Panc1 (cell line): ENCODE measurements at places on chromosomes 7 and 10. TPM values are rescaled to one million over a fixed set of nuclear protein-coding genes. Genes with fewer than 3 reads are reported as not detected.
A peak's percentile ranks its signal among the peaks of the same experiment; 100 is the strongest.

DNA sequence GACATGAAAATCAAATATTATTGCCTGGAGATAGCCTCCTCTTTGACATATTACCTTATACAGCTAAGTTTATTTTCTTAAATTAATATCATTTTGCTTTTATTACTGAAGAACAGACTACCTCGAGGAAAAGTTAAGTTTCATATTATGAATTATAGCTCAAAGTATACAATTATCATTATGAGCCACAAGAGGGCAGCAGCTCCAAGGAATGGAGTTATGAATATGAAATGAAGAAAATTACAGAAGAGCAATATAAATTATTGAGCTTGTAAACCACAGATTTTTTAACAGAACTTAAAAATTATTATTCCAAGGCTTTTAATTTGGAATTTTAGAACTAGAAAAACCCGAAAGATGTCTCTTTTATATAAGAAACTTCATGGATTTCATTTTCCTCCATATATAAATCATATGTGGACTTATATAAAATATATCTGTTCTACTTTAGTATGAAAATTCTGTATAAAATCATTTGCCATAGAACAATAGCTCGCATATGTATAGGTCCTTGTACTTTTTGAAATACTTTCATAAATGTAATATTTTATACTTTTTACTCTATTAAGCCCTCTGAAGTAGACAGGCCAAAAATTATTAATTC, 40.1 kb downstream of the IQUB start:
- H3K4me3 ChIP-seq, result no peak overlapping the region
- H3K4me1 ChIP-seq, result no peaks in the 10 kb centered on the region
- no peak overlapping the region for H3K27ac ChIP-seq
- peak; percentile 20 for DNase-seq
- H3K36me3 ChIP-seq, result no peaks in the 10 kb centered on the region
- no peaks in the 10 kb centered on the region; the same call in 1 of the 2 replicates for H3K27me3 ChIP-seq

The MAGI2 gene
- 5.4 TPM for total RNA-seq

DNA sequence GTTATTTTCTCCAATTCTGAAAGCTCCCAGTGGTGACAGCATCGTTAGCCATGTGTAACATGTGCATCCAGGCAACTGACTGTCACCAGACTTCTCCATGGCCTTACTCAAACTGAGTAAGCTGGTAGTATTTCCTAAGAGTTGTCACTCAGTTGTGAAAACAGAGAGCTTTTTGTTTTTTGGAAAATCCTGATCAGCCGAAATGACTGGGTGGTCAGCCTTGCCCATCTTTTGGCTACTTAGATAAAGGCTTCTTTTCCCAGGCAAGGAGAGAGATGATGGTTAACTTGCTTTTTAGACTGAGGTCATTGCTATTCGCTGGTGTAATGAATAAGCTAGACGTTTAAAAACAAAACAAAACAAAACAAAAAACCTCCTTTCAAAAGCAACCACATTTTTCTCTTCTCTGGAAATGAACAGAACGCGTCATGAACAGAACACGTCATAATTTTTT, 159.5 kb upstream of the KLF14 start:
- H3K36me3 ChIP-seq, result peaks cover 5% of the 10 kb centered on the region
- H3K27ac ChIP-seq, result peak overlapping the region; percentile 100
- peaks cover 97% of the 10 kb centered on the region for H3K4me1 ChIP-seq
- no peak for DNase-seq
- H3K4me3 ChIP-seq, result no peak overlapping the region
- H3K27me3 ChIP-seq, result no peaks in the 10 kb centered on the region

DNA sequence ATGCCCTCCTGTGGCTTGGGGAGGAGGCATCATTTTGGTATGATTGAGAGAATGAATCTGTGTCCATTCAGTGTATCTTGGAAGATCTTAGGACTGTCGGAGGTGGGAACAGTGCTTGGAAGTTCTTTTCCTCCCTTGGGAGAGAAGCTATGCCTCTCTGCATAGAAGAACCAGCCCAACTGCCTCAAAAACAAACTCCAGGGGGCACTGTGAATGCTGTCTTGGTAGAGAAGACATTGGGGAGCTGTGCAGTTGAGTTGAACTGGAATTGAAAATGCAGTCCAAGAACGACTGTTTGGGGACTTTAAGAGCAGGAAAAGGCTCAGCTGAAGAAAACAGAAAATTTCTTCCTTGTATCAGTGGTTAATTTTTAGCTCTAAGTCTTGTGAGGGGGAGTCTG, 4.9 kb upstream of the GJD4 start:
- H3K27ac ChIP-seq, result no peak overlapping the region
- no peaks in the 10 kb centered on the region for H3K36me3 ChIP-seq
- no peak overlapping the region for H3K4me3 ChIP-seq
- no peaks in the 10 kb centered on the region; the same call in 1 of the 2 replicates for H3K27me3 ChIP-seq
- no peaks in the 10 kb centered on the region for H3K4me1 ChIP-seq
